ENCODE measurements at places on chromosomes 7 and 10.

DNA sequence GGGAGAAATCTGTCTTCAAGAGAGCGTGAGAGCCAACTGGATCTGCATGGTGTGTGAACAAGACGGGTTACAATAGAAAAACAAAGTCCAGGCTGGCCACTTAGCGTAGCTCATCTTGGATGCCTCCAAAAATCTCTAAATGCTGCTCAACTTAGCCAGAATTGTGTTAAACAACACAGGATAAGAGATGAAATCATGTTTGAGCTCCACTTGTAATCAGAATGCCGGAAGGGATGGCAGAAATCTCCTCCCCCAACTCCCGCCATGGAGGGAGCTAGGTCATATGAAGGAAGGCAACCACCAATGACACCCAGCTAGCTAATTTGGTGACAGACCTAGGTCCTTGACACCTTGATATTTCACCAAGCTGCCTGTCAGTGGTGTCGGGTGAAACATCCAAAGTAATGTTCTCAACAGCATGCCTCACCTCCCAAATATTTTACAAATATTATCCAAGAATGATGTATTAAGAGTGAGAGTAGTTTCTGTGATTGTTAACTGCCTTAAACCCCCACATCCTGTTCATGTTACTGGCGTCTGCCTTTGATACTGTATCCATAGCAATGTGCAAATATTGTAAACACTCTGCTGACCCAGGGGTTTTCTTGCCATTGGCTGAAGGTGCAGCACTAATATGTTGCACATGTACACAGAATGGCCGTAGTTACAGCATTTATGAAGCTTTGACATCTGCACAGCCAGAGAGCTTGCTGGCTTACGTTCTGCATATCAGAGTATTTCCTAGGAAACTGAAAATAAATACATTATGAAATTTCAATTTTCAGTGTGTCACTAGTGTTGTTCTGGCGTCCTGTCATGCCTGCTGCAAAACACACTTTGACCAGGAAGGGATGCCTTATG, 25.8 kb downstream of the TMEM254 start:
- DNase-seq: no peak

DNA sequence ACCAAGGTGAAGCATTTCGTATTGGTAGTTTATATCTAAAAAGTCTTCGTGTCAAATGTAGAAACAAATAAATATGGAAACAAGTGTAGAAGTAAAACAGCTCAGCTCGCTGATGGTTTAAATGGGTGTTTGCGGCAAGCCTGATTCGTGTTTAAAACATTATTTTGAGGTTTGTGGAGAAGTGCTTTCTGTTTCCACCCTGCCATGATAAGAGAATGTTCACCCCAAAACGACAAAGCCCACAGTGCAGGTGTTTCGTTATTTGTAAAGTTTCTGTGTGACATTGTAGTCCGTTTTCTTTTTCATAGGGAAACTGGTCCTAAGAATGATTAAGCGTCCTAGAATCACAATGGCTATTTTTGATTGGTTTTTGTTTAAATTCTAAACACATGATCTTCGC, 316.2 kb upstream of the SHH start:
- DNase-seq: no peak

- DNase-seq: no peak
Measured at GRCh38 chr7:38846280-38846679, 62.7 kb downstream of the VPS41 start.

DNA sequence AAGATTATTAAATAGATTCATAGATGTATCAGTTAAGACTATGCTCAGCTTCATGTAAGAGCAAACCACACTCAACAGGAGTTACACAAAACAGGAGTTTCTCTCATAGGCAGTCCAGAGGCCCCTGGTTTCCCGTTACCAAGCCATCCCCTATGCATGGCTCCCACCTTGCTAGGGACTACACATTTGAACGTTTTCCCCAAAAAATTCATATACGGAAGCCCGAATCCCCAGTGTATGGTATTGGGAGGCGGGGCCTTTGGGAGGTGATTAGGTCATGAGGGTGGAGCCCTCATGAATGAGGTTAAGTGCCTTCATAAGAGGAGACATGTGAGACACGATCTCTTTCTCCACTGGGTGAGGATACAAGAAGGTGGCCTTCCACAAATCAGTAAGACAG, 29.1 kb downstream of the RSU1 start:
- no peak for DNase-seq
